Stimulated activated CD4-positive, alpha-beta T cell treated with anti-CD3 and anti-CD28 coated beads, Interleukin-1b, Interleukin-23, amount 100 ng/mL, for 4 hours (primary cell): ENCODE measurements at places on chromosomes 5 and 9.

DNA sequence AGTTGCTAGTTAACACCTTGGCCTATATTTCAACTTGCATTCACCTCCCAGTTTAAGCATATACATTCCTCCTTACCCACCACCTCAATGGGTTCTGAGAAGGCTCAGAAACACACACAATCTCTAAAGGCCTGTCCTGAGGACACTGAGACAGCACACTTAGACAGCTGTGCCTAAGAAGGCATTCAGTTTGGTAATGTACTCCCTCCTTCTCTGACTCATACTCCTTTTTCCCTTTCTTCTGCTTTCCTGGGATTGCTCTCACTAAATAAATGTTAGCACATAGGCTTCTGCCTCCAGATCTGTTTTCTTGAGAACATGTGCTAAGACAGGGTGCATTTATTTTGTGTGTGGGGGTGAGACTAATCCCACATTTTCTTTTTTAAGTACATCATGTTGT lies 456.8 kb upstream of the CDH6 start:
- no peak for DNase-seq

DNA sequence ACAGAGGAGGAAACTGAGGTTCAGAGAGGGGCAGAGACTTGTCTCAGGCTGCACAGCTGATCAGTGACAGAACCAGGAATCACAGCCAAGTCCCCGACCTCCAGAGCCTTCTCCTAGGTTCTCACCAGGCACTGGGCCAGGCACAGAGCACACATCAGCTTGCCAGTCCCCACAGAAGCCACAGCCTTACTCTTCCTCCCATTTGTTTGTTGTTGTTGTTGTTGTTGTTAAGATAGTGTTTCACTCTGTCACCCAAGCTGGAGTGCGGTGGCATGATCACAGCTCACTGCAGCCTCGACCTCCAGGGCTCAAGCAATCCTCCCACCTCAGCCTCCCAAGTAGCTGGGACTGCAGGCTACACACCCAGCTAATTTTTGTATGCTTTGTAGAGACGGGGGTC lies 41.4 kb downstream of the NAIF1 start:
- no peak for DNase-seq

GRCh38 chr5:77181173-77181572 lies 29.3 kb upstream of the PDE8B start:
- DNase-seq = no peak

DNA sequence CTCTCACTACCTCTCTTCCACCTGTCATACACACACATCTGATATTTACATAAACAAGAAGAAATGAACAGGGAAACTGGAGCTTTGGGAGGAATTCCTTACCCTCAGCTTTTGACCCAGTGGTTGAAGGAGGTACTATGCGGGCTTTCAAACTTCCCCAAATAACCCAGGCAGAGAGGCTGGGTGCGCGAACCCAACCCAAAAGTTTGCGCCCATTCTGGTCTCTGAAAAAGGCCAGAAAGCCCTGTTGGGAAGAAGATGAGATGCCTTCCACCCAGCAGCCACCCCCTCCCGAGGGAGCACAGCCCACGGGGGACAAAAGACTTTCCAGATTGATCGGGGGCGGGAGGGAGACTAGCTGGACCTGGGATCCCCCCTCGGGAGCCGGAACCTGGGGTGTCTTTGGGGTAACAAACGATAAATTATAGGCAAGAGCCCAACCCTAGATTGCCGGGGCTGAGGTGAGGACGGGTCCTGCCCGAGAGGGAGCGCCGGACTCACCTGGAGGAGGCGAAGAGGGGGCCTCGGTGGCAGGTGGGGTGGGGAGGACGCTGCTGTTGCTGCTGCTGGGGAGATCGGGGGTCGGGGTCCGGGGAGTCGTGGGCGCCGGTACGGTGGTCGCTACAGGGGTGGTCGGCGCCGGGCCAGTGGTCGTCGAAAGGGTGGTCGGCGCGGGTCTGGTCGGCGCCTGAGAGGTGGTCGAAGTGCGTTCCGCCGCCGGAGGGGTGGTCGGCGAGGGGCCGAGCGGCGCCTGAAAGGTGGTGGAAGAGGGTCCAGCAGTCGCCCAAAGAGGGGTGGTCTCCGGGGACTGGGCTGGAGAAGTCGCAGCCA lies 798 bp downstream of the MEGF9 start:
- no peak for DNase-seq

- no peak for DNase-seq
Measured at GRCh38 chr5:112106878-112107277, 312.2 kb downstream of the EPB41L4A start.

- DNase-seq = no peak
Measured at GRCh38 chr9:116191576-116192415, 38.2 kb downstream of the PAPPA start.
